ENCODE measurements at places on chromosomes 13 and 19.
A peak's percentile ranks its signal among the peaks of the same experiment; 100 is the strongest.

DNA sequence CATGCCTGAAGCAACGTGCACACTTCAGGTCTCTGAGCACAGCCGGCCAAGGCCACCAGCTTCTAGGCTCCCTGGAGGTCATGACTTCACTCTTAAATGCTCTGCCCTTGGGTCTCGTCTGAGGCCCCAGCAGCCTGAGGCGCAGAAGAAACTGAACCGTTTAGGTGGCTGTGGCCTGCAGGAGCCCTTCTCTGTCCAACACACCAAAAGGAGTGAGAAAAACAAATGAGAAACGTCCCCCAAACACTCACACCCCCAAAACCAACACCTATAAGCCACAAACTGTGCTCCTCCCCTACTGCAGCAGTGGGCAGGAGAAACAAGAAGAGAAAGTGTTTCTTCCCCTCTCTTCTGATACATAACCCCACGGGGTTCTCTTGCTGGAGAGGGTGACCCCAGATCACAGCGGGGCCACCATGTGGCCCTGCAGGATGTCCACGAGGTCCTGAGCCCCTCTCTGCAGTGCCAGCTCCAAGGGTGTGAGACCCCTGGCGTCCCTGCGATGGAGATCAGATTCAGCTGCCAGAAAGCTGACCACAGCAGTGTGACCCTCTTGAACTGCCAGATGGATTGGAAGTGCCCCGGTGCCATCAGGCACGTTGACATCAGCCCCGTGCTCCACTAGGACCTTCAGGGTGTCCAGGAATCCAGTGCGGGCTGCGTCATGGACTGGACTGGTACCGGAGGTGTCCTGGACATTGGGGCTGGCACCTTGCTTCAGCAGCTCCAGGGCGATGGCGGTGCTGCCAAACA is 1.0 kb upstream of the KRI1 start:
- DNase-seq = peak; percentile 71
- H3K27me3 ChIP-seq = no peaks in the 10 kb centered on the region
- H3K4me1 ChIP-seq = peaks cover 26% of the 10 kb centered on the region
- peak overlapping the region; percentile 78 for H3K27ac ChIP-seq

GRCh38 chr19:38168637-38169036 is 55.4 kb downstream of the DPF1 start:
- peaks cover 19% of the 10 kb centered on the region for H3K36me3 ChIP-seq
- no peaks in the 10 kb centered on the region for H3K27me3 ChIP-seq
- no peak overlapping the region for H3K27ac ChIP-seq

DNA sequence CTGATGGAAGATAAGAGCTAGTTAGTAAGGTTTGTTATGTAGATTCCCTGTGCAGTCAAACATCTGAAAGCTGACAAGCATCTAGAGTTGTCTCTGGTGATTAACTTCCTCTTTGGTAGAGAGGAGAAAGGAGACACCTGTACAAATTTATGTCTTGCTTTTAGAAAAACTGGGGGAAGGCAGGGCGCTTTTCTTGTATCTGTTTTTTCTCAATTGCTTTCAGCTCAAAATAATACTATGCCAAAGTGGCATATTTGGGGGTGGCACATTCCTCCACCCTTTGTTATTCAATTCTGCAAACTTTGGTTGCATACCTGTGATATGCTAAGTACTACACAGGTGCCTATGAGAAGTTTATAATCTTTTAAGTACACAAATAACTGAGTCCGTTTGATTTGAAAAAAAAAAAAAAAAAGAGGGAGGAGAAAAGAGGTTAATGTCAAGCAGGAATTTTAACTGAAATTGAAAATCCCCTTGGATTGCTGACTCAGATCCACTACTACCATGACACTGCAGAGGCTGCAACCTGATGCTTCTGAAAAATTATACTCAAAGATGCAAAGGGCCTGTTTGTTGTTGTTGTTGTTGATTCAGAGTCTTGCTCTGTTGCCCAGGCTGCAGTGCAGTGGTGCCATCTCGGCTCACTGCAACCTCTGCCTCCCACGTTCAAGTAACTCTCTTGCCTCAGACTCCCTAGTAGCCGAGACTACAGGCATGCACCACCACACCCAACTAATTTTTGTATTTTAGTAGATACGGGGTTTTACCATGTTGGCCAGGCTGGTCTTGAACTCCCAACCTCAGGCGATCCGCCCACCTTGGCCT is 164.8 kb upstream of the NBEA start:
- H3K27ac ChIP-seq = no peak overlapping the region
- no peak overlapping the region for H3K4me3 ChIP-seq
- no peak for DNase-seq
- no peaks in the 10 kb centered on the region for H3K4me1 ChIP-seq
- H3K27me3 ChIP-seq = no peaks in the 10 kb centered on the region

- no peak for DNase-seq
- no peak overlapping the region for H3K4me3 ChIP-seq
- H3K36me3 ChIP-seq = no peaks in the 10 kb centered on the region
Observed at GRCh38 chr19:33240181-33240771, 14.6 kb upstream of the SLC7A10 start.

DNA sequence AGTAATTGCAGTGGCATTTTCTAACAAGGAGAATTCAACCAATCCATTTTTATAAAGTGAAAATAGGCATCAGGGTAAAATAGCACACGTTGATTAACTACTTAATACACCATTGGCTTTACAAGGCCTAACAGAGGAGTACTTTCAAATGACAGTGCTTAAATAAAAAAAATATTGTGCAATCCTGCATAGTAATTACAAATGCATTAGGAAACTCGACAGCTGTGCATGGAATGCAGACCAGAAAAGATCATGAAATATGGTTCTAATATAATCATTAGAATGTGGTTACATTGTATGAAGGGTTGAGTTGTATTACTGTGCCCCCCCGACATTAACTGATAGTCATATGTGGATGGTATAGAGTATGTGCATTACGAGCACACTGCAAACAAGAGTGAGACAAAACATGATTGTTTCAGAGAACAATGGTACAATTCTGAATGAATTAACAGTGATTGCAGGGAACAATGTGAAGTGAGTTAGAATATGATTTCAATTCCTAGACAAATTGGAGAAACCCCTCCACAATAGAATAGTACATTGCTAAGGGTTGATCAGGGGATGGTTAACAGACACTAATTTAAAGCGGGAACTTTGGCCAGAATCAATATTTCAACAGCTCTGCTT is 270.6 kb downstream of the GPC5 start:
- no peak for DNase-seq
- H3K27me3 ChIP-seq = no peaks in the 10 kb centered on the region
- no peak overlapping the region for H3K4me3 ChIP-seq
- no peaks in the 10 kb centered on the region for H3K36me3 ChIP-seq

- H3K4me3 ChIP-seq = no peak overlapping the region
- no peak for DNase-seq
- no peak overlapping the region for H3K27ac ChIP-seq
- no peaks in the 10 kb centered on the region for H3K36me3 ChIP-seq
- H3K27me3 ChIP-seq = no peaks in the 10 kb centered on the region
- H3K4me1 ChIP-seq = no peaks in the 10 kb centered on the region
Observed at GRCh38 chr13:109599901-109600657, 186.3 kb downstream of the IRS2 start.

GRCh38 chr19:2032296-2032941 is 16.9 kb upstream of the BTBD2 start:
- H3K4me1 ChIP-seq = no peaks in the 10 kb centered on the region
- H3K27ac ChIP-seq = peak overlapping the region; percentile 92
- H3K4me3 ChIP-seq = peak overlapping the region; percentile 43

DNA sequence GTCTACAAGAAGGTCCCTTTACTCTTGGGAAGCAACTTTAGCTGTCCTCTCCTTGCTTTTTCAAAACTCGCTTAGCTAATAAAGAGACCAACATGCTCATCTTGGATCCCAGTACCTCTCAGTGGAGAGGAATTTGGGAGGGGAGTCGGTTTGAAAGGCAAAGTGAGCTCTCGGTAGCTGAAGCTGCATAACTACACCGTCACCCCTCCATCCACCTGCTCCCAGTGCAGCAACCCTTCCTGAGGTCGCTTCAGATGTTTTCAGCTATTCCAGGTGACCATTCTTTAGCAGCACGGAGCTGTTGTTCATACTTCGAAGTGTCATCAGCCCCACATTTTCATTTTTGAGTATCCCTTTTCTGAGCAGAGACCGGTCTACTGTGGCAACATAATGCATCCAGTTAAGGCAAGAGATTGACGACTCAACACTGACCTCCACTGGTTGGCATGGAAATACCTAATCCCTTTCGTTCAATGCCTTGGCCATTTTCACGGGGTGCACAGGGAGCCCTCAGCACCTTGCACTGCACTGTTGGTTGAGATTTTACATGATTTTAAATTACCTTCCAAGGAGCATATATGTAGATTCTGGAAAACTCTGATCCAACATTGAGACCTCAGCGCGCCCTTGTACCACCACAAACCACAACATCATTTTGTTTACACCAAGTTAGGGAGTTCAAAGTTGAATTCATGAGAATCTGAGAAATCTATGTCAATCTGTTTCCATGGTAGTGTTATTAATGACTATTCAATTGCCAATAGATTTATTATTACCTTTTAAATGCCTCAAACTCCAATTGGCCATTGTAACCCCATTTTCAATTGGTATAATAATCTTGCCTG is 42.2 kb downstream of the DLEU7 start:
- no peaks in the 10 kb centered on the region for H3K36me3 ChIP-seq
- no peak overlapping the region for H3K27ac ChIP-seq
- H3K4me1 ChIP-seq = peaks cover 5% of the 10 kb centered on the region
- H3K4me3 ChIP-seq = no peak overlapping the region

DNA sequence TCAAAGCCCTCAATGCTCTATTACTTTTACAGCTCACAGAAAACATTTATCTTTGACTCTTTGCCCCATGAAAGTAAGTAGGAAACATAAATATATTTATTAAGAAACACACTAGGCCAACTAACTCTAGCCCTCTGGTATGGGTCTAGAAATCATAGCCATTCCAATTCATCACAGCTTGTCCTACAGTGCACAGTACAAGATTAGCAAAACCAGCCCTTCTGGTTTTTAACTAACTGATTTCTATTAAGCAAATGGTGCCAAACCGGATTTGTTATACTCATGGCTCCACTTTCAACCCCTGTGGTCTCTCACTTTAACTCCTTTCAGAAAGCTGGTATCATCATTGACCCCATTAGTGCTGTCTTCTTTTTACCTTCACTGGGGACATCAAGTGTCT is 5.6 kb upstream of the LRRC63 start:
- H3K4me3 ChIP-seq = no peak overlapping the region
- H3K27ac ChIP-seq = no peak overlapping the region
- H3K4me1 ChIP-seq = no peaks in the 10 kb centered on the region
- no peak for DNase-seq

- H3K4me1 ChIP-seq = no peaks in the 10 kb centered on the region
- no peak overlapping the region for H3K27ac ChIP-seq
- no peak for DNase-seq
- H3K36me3 ChIP-seq = peaks cover 94% of the 10 kb centered on the region
- H3K27me3 ChIP-seq = no peaks in the 10 kb centered on the region
Observed at GRCh38 chr19:4682417-4683200, 12.5 kb upstream of the MYDGF start.

DNA sequence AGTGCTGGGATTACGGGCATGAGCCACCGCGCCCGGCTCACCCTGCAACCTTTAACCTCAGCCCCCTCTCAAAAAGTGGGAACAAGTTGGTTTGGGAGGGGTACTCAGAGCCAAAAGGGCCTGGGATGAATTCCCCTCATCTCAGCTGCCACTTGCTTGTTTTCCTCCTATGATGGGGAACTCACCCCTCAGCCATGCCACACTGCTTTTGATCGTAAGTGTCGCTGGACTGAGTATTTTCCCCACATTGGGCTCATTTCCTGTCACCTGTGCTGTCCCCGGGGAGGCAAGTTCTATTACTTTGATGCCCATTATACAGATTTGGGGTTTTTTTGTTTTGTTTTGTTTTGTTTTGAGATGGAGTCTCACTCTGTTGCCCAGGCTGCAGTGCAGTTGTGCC is 6.5 kb downstream of the R3HDM4 start:
- no peaks in the 10 kb centered on the region for H3K27me3 ChIP-seq
- H3K27ac ChIP-seq = no peak overlapping the region

- H3K27ac ChIP-seq = no peak overlapping the region
- H3K4me1 ChIP-seq = no peaks in the 10 kb centered on the region
Observed at GRCh38 chr19:21498651-21499050, 6.8 kb upstream of the ZNF429 start.

DNA sequence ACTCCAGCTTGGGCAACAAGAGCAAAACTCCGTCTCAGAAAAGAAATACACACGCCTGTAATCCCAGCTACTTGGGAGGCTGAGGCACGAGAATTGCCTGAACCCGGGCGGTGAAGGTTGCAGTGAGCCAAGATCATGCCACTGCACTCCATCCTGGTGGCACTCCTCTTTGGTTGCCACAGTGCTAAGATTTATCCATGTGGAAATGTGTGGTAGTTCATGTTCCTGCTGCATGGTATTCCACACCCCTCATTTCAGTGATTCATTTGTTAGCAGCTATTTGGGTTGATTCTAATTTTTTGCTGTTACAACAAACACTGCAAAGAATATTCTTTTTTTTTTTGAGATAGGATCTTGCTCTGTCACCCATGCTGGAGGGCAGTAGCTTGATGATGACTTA is 12.1 kb downstream of the IFNL3 start:
- H3K27me3 ChIP-seq = no peaks in the 10 kb centered on the region
- DNase-seq = no peak
- H3K36me3 ChIP-seq = no peaks in the 10 kb centered on the region
- H3K27ac ChIP-seq = no peak overlapping the region
- H3K4me1 ChIP-seq = no peaks in the 10 kb centered on the region

- H3K27me3 ChIP-seq = no peaks in the 10 kb centered on the region
- no peak for DNase-seq
- no peaks in the 10 kb centered on the region for H3K4me1 ChIP-seq
- no peaks in the 10 kb centered on the region for H3K36me3 ChIP-seq
Observed at GRCh38 chr13:27034678-27035111, 136.9 kb downstream of the USP12 start.

GRCh38 chr19:2083174-2083854 is 12.8 kb downstream of the MOB3A start:
- peak overlapping the region; percentile 38 for H3K27ac ChIP-seq
- peaks cover 44% of the 10 kb centered on the region for H3K36me3 ChIP-seq
- no peak for DNase-seq

DNA sequence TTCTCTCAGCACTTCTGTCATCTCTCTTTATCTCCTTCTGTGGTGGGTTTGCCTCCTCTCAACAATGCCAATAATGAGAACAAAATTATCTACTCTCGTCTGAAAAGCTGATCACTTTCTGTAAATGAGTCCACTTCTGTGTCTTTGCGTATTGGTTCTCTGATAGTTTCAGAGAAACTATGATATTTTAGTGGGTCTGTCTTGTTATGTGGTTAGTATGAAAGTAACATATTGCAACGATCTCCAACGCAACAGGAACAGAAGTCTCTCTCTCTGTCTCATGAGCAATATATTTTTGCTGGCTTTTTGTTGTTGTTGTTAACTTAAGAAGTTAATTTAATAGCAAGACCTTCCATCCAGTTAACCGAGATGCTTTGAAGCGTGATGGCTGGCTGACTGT is 47.8 kb upstream of the SLITRK6 start:
- no peak overlapping the region for H3K4me3 ChIP-seq
- H3K27me3 ChIP-seq = no peaks in the 10 kb centered on the region
- no peaks in the 10 kb centered on the region for H3K4me1 ChIP-seq
- no peak overlapping the region for H3K27ac ChIP-seq

Data from ascending aorta (tissue), 2 donors.